NCI-H1092 (cell line): ENCODE measurements at places on chromosomes 11 and 22.
A peak's percentile ranks its signal among the peaks of the same experiment; 100 is the strongest.

DNA sequence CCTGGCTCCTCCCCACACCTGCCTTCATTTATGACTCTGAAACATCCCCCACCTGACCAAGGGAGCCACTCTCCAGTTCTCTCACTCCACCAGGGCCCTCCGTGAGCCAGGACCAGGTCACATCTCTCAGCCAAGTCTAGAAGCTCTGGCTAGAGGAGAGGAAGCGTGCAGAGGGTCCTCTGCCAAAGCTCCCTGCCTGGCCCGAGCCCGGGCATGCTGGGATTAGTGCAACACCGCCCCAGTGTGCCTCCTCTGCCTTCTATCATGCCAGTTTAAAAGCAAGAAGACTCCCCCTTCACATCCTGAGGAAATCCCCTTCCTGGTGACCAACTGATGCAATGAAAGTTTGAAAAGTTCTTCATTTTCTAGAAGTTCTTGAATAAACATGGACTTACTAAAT lies 23.5 kb downstream of the TP53AIP1 start:
- no peak for DNase-seq

GRCh38 chr11:74583024-74583624 lies 9.3 kb upstream of the POLD3 start:
- DNase-seq = no peak

GRCh38 chr22:19886605-19887255 lies 32.1 kb upstream of the GNB1L start:
- no peak for DNase-seq

DNA sequence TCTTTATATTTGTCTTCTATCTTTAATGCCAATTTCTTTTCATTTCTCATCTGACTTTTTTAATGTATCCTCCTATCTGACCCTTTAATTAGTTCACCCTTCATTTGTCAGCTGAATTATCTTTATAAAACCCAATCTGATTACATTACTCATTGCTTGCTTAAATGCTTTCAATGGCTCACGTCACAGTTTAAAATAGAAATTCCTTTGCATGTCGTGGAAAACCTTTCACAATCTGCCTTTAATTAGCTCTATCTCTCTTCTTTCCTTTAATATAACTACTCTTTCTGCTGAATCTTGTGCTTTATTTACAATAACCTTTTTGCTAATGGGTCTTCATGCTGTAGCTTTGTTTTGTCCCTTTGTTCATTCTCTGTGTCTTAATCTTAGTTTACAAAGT lies 125.7 kb downstream of the DYNC2H1 start:
- DNase-seq = no peak

GRCh38 chr22:47279746-47280145 lies 517.3 kb downstream of the TBC1D22A start:
- DNase-seq = no peak

- no peak for DNase-seq
Observed at GRCh38 chr11:64146036-64146955, 19.6 kb downstream of the MACROD1 start.

GRCh38 chr22:43449831-43450225 lies 38.0 kb downstream of the MPPED1 start:
- no peak for DNase-seq

DNA sequence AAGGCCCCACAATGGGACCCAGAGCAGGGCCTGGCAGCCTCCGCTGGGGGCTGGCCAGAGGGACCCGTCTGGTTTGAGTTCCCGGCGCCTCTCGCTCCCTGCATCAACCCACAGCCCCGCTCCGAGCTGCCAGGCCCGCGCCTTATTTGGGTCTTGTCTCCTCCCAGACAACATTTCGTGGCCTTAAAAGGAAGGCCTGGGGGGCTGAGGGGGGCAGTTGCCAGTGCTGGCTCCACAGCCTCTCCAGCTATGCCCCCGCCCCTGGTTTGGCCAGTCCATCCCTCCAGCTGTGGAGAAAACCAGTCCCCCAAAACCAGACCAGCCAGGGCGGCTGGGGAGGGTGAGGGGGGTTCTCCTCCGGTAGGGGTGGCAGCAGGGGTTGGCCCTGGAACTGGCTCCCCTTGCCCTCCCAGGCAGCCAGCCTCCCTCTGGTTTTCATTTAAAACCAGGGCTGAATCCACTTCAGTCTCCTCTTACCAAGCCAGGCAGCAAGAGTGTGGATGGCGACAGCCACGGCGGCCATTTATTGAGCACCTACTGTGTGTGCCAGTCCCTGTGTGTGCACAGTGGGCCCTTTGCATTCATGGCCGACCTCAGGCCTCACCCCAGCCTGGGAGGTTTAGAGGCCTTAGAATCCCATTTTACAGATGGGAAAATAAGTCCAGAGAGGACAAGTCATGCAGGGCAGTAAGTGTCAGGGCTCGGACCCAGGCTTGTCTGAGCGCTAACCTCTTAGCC lies 18.6 kb downstream of the EMID1 start:
- DNase-seq = no peak

GRCh38 chr11:119335091-119335654 lies 846 bp downstream of the RNF26 start:
- no peak for DNase-seq

- DNase-seq = no peak
Observed at GRCh38 chr11:44565953-44566949, 788 bp downstream of the CD82 start.

DNA sequence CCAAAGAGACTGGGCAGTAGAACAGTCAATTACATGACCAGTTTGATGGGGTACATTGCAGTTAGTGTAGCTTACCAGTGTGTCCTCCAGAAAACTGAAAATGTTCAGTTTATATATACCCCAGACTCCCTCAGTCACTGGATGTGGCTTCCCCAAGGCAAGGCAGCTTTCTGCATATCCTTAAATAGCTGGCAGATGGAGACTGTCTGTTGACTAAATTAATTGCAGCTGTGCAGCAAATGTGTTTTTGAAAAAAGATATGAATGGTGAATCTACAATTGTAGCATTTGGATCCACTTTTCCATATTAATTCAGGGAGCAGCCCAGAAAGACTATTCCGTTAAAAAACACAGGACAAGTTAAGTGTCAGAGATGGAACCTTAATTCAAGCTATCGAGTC lies 565.1 kb upstream of the CCDC179 start:
- DNase-seq = no peak

DNA sequence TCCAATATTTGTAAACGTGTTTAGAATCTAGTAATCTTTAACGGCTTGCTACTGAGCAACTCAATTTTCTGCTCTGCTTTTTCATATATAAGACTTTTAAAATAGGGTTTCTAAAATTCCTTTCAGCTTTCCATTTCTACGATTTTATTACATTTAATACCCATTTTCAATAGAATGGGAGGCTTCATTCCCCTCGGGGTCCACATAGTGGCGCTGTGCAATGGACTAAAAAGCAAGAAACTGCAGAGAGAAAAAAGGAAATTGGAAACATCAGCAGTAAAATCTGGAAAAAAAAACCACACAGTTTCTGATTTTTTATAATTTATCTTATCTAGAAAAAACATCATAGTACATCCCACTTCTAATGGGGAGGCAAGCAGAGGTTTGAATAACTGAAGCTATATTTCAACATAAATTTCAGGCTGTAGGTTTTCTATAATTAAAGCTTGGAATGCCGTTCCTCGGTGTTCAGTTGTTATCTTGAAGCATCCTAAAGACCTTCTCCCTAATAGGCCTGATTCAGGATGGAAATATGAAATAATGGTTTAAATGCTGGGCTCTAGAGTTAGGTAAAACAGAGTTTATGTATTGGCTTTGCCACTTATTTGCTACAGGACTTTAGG lies 18.7 kb upstream of the JHY start:
- peak; percentile 24 for DNase-seq

DNA sequence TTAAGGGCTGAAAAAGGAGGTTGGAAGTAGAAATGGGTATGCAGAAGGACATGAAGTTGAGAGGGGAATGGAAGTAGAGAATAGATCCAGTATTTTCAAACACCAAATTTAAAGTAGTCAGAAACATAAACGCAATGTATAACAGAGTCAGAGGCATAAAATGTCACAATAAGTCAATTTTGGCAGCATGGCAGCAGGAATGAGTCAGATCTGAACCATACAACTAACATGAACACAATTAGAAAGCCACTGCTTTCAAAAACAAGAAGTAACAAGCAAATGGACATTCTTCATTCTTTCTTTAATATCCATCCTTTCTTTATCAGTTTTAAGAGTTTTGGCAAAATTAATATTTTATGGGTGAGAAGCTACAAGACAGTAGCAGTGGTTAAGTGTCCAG lies 2.5 kb downstream of the CHORDC1 start:
- no peak for DNase-seq

- DNase-seq = no peak
Observed at GRCh38 chr11:89201138-89201537, 23.5 kb downstream of the TYR start.

GRCh38 chr22:50727678-50728522 lies 10.1 kb upstream of the ACR start:
- no peak for DNase-seq

DNA sequence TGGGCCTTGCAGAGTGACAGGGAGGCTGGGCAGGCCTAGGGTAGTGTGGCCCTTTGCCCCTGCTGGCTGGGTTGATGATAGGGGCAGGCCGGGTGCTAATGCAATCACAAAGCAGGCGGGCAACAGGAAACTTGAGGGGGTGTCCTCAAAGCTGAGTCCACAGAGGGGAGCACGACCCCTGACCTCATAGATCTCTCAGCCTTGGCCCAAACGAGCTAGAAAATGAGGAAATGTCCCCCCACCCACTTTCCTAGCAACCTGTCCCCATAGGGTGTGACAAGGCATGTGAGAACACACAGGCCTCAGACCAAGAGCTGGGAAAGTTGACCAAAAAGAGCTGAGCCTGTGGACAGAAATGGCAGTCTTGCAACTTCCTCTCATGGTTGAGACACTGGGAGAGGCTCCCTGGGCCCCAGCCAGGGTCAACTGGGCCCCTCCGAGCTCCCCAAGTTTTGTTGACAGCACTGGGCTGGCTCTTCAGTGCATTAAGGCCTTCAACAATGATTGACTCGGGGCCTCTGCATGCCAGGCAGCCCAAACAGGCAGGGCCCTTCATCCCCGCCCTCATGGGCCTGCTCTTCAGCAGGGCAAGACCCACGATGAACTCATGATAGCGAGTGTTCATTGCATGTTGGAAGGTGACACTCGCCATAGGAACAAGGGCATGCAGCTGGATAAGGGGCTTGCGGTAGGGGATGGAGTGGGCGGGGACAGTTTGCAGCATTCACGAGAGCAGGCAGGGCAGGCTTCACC lies 9.8 kb upstream of the SPI1 start:
- no peak for DNase-seq

DNA sequence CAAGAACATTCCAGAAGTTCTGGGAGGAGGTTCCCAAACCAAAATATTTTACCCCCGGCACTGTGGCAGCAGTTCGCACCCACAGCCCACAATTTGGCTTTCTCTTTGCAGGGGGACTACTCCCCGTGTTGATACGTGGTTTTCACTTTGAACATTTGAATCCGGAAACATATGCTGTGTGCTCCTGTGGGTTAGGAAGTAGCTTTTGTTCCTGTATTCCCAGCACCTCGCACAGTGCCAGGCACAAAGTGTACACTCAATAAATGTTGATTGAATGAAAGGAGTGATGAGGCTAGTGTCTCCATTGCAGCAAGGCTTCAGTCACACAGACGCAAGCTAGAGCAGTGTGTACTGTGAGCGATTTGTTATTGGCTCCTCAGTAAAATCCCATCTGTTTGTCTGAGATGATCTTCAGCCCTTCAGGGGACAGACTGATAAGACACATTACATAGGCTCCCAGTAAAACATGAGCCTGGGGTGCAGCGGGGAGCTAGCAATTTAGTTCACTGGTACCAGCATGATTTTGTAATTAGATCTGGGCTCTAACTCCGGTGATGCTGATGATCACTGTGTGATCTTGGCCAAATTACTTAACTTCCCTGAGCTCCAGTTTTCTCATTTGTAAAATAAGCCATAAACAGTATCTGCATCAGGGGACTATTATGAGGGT lies 2.2 kb downstream of the LAYN start:
- no peak for DNase-seq

DNA sequence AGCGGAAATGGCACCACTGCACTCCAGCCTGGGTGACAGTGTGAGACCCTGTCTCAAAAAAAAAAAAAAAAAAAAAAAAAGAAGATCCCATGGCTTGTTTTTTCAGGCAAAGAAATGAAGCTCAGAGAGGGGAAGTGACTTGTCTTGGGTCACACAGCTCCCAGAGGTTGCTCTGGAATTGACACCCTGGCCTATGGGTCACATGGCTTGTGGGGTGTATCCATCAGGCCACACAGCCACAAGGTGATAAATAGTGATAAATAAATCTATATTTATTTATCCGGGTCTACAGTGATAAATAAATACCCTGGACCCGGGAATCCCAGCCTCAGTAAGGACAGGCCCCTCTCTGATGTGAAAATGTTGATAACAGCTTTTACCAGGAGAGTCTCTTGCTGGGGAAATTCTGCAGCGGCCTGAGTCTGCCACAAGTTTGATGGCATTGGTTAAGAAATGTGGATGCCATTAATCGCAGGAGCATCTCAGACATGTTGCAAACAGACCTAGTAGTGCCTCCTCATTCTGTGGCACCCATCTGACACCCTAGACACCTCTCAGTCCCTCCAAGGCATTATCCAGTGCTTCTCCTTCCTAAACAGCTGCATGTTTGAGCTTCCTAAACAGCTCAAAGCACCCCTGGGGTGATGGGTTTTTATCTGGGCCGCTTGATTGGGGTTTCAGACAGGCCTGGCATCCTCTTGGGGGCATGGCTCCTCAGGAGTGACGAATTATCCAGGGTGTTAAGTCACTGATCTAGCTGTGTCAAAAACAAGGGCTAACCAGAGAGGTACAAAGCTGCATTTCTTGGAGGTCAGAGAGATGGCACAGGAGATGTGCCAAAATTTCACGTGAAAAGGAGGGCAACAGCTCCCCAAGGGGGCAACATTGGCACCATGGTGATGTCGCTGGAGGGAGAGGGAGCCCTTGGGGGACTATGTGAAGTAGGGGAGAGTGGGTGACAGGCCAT lies 1.9 kb upstream of the EMID1 start:
- DNase-seq = no peak

DNA sequence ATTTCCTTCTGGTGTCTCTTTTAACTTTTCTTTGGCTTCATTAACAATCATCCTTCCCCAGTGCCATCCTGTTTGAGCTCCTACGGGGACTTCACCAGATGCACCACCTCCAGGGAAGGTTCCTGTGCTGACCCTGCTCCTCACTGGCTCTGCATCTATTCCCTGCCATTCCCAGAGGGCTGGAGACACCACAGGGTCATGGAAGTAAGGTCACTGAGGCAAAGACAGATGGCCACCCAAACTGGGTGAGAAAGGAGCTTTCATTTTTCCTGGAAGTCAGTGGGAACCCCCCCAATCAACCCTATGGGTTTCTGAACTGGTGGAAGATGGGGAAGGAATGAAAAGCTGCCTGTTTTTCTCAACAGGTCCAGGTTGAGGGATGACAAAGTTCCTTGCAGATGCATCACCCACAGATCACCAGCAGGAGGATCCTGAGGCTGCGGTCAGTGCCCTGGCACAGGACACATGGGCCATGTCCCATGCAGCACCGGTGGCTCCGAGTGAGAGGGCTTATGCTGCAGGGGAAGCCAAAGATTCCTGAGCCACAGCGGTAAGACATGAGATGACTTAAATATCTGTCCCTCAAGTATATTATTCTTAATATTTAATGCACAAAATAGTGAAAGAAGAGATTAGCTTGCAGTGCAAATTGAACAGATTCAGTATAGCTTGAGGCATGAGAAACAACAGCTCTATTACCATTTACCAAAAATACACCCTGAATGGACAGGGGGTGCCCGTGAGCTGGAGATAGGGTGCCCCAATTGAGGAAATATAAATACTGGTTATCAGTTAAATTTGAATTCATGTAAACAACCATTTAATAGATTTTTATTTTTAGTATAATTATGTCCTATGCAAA lies 73.0 kb upstream of the VPREB1 start:
- no peak for DNase-seq

- no peak for DNase-seq
Observed at GRCh38 chr11:9461760-9462134, 935 bp downstream of the ZNF143 start.
